ENCODE measurements at places on chromosomes 2 and 18.

GRCh38 chr2:120254178-120254577 is 1.5 kb downstream of the RALB start:
- no peak for DNase-seq

DNA sequence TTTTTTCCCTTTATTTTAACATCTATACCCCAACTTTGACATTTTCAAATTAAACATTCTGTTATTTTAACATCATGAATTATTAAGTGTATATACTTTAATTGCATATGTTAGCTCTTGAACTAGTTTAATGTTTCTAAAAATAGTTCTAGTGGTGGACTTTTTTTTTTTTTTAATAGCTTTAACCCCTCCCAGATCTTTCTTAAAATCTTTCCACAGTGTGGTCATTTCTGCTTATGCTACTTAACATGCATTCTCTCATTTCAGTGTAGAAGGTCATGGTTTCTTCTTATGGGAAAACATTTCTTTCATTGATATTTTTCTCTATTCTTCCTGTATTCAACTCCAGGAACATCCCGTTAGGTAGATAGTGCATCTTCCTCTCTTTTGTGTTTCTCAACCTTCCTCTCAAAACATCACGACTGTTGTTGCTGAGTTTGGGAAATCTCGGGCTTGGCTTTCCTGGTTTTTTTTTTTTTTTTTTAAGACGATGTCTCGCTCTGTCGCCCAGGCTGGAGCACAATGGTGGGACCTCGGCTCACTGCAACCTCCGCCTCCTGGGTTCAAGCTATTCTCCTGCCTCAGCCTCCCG is 849 bp upstream of the TMEM18 start:
- DNase-seq = no peak

- no peak for DNase-seq
Observed at GRCh38 chr18:70454704-70455322, 166.0 kb downstream of the SOCS6 start.

GRCh38 chr2:14297340-14297739 is 335.2 kb upstream of the LRATD1 start:
- DNase-seq = no peak

GRCh38 chr2:149861034-149861433 is 273.5 kb upstream of the MMADHC start:
- no peak for DNase-seq

DNA sequence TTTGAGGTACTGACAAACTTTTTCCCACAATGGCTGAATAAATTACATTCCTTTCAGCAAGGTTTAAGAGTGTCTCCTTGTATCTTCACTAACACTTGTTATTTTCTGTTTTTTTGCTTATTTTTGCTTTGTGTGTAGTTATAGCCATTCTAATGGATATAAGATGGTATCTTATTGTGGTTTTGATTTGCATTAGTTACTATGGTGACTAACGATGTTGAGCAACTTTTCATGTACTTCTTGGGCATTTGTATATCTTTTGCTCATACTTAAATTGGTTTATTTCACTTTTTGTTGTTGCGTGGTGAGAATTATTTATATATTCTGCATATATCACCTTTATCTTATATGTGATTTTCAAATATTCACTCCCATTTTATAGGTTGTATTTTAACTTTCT is 79.9 kb upstream of the FSIP2 start:
- no peak for DNase-seq
